ENCODE measurements at places on chromosomes 12 and 14. TPM values are rescaled to one million over a fixed set of nuclear protein-coding genes. Genes with fewer than 3 reads are reported as not detected.

TAS2R43 gene
- total RNA-seq = 10.3 TPM

PIGH gene
- total RNA-seq = 42.2 TPM

TTC9 gene
- total RNA-seq = 1.8 TPM

EML5 gene
- total RNA-seq = 6.5 TPM

KRR1 gene
- total RNA-seq = 62.0 TPM

TMEM30B gene
- total RNA-seq = 14.3 TPM

GLT1D1 gene
- 1.8 TPM for total RNA-seq
